ENCODE measurements at places on chromosomes 12 and 14.

GRCh38 chr14:103563226-103563620, 463 bp downstream of the COA8 start:
- no peak for DNase-seq

GRCh38 chr12:3614806-3615466, 123.9 kb downstream of the PRMT8 start:
- no peak for DNase-seq

DNA sequence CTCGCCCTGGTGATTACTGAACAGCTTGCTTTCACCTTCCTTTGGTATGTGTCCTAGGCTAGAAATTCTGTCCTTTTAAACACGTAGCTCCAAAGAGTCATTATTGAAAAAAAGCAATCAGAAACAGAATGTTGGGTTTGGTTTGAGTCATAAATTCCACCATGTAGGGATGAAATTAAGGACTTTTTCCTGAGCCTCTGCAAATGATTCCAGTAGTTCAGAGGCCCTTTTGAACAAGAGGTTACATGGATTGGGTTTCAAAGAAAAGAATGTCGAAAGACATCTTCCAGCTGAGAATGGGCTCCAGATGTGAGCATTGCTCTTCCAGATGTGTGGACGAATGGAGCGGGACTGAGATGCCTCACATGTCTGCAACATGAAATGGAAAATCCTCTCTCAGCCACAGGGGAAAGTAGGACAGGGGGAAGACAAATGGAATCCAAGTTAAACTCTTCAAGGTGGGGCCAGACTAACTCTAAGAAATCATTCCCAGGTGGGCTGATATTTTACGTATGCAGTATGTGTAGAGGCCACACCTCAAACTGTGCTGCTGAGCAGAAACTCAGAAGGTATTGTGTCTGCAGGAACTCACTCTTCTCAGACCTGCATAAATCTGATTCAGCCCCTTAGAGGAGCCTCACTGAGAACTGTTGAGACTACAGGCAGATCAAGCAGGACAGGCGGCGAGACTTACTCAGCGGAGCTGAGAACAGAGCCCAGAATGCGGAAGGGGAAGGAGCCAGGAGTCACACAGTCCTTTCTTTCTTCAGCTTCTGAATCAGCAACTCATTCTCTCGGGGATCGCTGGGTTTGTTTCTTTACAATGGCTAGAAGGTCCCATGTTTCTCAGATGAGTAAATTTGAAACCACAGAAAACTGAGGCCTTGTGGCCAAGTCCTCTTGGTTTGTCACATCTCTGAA, 23.3 kb upstream of the EMP1 start:
- no peak for DNase-seq

DNA sequence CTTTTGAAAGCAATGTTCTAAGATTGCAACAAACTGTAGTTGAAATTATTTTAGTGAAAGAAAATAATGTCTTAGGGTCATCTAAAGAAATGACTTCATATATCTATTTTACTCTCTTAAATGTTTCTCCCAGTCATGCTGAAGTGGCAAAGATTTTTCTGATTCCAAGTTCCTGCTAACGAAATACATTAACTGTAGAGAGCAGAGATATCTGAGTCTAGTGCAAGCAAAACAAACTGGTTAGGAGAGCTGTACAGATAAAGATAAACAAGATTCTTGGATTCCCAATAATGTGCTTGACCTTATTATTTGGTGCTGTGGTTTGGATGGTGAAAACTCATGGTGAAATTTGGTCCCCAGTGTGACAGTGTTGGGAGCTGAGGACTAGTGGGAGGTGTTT, 199.9 kb upstream of the PWP1 start:
- no peak for DNase-seq

GRCh38 chr12:94041850-94042249, 106.5 kb upstream of the PLXNC1 start:
- DNase-seq, result no peak

GRCh38 chr12:123142921-123143735, 7.8 kb downstream of the PITPNM2 start:
- DNase-seq, result no peak

- no peak for DNase-seq
These were observed 276.5 kb upstream of the AMIGO2 start for GRCh38 chr12:47356129-47356700.

GRCh38 chr12:26678697-26679660, 154.0 kb downstream of the ITPR2 start:
- no peak for DNase-seq

DNA sequence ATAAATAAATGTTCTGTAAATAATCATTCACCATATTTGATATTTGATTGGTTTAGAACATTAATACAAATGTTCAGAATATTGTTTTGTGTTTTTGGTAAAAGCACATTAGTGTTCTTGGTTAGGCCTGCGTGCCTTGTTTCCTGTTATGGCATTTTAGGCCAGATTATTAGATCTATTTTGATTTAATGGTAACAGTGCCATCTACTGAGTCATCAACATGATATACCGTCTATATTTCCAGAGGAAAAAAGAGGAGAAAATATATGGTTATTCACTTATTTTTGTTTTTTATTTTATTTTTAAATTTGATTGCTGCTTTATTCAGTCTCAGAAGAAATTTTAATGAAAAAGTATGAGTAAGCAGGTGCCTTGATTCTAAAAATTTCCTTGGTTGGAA, 60.3 kb downstream of the GPHN start:
- no peak for DNase-seq

- no peak for DNase-seq
These were observed 5.7 kb upstream of the ZNF385A start for GRCh38 chr12:54390176-54390667.

GRCh38 chr14:54775486-54776140, 127.0 kb downstream of the GCH1 start:
- DNase-seq, result no peak

DNA sequence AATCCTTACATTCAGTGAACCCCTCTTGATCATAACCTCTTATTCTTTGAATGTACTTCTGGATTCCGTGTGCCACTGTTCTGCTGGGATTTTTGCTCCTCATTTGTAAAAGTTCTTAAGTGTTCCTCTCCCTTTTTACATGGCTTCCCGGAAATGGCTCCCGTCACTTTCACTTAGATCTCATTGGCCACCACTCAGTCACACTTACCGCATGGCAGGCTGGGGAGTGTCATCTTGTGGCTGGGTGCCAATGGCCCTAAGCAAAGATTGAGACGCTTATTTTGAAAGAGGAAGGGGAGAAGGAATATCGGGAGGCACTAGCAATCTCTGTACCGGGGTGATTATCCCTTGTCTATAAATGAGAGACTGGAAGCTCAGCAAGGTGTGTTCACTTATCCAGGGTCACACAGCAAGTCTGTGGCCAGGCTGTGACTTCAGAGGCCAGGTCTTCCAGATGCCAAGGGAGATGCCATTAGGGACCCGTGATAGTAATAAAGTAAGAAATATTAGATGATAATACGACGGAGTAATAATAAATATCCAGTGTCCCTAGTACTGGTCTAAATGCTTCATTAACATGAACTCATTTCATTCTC, 68.8 kb downstream of the RNFT2 start:
- DNase-seq, result no peak

GRCh38 chr14:63438065-63438757, 105.0 kb downstream of the PPP2R5E start:
- no peak for DNase-seq

GRCh38 chr12:94250130-94250529, 101.8 kb downstream of the PLXNC1 start:
- no peak for DNase-seq

DNA sequence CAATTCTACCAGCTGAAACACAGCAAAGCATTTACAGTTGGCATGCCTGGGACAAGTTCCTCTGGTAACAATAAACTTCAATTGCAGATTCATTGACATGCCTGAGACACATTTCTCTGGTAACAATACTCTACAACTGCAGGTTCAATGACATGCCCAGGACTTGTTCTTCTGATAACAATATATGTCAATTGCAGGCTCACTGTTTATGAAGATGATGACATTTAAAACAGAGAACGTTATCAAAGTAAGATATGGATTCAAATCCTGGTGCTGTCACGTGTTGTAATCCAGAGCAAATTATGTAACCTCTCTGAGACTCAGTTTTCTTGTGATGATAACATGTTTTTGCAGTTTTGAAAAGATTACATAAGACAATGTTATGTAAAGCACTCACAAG, 20.5 kb downstream of the KITLG start:
- no peak for DNase-seq

- no peak for DNase-seq
These were observed 326.7 kb downstream of the SLC6A15 start for GRCh38 chr12:84585776-84586395.

GRCh38 chr12:84315926-84316325, 596.7 kb downstream of the SLC6A15 start:
- DNase-seq, result no peak

- no peak for DNase-seq
These were observed 8.2 kb downstream of the GOLT1B start for GRCh38 chr12:21509768-21510167.

Measured in T-helper 9 cell (primary cell).